ENCODE measurements at places on chromosomes 16 and 17. TPM values are rescaled to one million over a fixed set of nuclear protein-coding genes. Genes with fewer than 3 reads are reported as not detected.

- peak; percentile 75 for DNase-seq
Measured at GRCh38 chr17:33519692-33520091, 226.6 kb upstream of the ASIC2 start.

DNA sequence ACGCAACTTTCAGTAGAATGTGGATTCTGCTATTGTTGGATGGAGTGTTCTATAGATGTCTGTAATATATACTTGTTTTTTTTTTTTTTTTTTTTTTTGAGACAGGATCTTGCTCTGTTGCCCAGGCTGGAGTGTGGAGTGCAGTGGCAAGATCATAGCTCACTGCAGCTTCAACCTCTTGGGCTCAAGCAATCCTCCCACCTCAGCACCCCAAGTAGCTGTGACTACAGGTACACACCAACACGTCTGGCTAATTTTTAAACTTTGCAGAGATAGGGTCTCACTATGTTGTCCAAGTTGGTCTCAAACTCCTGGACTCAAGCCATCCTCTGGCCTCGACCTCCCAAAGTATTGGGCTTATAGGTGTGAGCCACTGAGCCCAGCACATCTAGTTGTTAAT lies 27.2 kb upstream of the CCL22 start:
- DNase-seq, result no peak

DNA sequence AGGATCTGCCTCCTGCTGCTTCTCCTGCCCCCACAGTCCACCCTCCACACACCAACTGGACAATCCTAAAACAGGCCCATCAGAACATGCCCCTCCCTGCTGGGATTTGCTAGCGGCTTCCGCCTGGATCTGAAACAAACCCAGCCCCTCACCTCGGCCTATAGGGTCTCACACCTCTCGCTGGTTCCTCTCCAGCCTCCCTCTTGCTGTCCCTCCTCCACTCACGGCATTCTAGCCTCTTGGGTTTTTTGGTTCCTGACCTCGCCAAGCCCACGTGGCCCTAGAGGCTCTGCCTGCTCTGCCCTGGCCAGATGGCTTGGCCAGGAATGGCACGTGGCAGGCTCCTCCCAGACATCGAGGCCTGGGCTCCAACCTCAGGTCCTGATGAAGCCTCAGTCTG lies 15.7 kb upstream of the MTSS2 start:
- DNase-seq, result no peak

DNA sequence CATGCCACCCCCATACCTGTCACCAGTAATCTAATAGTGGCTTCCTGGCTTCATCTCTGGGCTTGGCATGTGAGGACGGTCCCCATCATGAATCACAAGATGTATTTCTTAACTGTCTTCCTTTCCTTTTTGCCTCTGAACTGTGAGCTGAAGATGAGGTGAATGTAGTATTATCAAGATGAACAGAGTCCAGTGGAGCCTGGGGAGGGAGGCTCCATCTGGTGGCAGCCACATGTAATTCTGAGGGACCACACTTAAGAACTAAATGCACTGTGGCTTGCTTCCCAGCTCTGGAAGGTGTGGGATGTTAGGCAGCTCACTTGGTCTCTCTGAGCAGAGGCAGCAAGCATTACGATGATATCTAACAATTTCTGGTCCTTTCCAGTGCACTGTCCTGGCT lies 354.9 kb upstream of the ASIC2 start:
- peak; percentile 11 for DNase-seq

- DNase-seq, result no peak
Measured at GRCh38 chr17:80986816-80987475, 4.7 kb upstream of the CHMP6 start.

DNA sequence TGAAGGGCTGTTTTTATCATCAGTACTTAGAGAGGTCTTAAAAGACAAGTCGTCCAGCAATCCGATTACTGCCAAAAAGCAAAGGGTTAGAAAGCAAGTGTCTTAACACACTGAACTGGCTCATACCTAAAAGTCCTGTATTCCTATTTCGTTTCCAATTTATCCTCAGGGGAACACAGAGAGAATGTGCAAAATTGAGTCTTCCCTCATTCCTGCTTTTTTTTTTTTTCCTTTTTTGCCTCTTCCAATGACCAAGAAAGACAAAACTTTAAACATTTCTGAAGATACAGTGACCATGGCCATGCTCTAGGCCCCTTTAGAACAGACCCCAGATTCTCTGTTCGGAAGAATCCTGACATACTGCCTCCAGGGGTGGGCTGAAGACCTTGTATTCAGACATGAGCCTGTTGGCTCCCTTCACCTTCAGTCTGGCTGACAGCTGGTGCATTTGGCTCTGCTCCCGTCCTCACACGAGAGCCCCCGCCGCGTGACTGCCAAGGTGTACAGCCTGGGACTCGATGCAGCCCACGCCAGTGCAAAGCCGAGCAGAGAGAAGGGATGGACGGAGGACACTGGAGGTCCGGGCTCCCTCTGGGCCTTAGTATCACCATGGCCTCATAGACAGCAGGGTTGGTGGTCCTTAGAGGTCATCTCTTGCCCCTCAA lies 47.0 kb downstream of the COTL1 start:
- no peak for DNase-seq

DNA sequence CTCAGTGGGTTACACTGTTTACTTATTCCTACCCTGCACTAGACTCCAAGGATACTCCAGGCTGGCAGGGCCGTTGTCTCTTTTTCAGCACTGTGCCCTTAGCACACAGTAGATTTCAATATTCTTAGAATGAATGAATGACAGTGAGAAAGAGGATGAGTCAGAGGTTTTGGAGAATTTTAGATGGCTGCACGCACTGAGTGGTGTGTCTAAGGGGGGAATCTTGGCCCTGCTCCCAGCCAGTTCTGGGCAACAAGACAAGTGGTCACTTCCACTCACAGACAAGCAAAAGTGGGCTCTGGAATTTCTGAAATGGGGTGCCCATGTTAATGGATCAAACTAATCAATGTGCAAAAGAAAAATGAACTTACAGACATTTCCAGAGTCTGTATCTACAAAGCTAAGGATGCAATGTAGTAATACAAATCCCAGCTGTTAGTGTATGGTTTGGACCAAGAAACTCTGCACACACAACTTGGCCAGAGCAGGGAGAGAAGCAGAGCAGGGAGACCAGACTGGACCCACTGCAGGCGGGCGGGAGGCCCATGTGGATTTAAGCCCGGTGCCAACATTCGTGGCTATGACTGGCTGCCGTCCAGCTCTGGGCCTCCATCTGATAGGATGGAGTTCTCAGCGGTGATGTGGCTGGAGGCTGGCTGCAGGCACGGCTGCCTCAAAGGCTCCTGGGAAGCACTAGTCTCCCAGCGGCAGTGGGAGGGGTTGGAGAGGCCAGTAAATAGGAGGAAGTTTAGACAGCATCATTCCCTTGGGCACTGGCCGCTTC lies 95.6 kb upstream of the CDYL2 start:
- no peak for DNase-seq

DNA sequence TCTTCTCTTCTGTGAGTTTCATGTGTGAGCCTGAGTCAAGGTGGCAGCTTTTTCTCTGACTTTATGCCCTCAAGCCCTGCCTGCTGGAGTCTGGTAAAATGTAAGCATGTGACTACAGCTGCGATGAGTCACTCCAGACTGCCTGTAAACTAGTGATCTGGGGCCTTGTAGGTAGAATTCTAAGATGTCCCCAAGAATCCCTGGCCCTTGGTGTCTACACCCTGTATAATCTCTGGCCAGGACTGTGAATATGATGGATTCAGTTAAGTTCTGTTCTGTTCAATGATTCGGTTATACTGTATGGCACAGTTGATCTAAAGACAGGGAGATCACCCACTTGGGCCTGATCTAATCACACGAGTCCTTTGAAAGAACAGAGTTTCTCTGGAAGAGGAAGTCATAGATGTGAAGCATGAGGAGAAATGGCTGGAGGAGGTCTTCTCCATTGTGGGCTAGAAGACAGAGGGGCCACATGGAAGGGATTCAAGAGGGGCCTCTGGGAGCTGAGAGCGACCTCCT lies 29.8 kb downstream of the PRSS54 start:
- peak; percentile 95 for DNase-seq

DNA sequence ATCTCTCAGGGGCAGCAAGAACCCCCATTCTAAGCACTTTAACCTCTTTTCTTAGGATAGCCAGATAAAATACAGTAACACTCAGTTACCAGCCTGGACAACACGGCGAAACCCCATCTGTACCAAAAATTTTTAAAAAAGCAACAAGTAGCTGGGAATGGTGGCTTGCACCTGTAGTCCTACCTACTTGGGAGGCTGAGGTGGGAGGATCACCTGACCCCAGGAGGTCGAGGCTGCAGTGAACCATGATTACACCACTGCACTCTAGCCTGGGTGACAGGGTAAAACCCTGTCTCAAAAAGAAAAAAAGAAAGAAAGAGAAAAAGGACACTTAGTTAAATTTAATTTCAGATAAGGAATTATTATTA lies 28.6 kb upstream of the UBE2G1 start:
- no peak for DNase-seq

DNA sequence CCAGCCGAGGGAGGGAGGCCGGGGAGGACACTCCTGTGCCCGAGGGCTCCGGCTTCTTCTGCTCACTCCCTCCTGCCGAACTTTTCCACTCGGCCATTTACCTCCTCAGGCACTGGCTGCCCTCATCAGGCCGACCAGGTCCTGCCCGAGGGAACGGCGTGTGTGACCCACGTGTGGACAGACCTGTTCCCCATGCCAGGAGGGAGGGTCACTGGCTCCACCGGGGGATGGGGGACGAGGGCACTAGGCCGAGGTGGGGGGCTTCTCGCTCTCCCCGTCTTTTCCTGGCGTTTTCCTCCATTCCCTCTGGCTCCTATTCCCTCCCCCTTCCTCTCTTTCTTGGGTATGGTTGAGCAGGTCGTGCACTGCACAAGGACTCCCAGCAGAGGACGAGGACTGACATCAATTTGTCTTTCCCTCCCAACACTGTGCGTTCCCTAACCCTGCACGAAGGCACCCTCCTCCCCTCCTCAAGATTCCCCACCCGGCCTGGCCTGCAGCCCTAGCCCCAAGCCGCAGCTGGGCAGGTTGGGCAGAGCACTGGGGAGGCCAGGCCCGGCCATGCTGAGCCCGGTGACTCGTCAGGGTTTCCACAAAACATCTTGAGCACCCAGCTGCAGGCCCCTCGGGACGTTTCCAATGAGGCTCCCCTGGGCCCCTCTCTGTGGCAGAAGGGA lies 3.2 kb upstream of the IL17C start:
- DNase-seq, result peak; percentile 18

- no peak for DNase-seq
Measured at GRCh38 chr16:78473031-78473699, 373.7 kb downstream of the WWOX start.

DNA sequence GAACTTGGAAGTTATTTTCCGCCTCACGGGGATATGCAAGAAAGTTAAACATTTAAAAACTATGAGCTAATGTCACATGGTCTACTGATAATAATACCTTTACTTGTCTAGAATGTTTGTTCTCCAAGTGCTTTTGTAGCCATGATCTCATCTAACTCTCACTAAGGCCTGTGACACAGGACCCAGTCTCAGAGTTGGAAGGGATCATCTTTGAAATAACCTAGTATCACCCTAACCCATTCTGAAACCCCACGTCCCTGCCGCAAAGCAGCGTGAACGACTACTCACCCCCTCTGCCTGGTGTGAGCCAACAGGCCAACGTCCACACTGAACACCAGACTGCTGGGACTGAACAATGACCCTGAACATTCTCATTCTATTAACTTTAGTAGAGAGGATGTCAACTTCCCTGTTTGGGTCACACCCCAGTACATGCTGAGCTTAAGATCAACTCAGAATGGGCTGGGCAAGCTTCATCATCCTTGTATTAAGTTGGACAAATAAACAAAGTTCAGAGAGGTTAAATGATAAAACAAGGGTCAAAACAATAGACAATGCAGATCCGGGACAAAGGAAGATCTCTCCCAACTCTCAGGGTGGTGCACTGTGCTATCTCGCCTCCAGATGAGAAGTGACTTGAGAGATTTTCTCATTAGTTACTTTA lies 54.8 kb upstream of the BCAR1 start:
- peak; percentile 84 for DNase-seq

DNA sequence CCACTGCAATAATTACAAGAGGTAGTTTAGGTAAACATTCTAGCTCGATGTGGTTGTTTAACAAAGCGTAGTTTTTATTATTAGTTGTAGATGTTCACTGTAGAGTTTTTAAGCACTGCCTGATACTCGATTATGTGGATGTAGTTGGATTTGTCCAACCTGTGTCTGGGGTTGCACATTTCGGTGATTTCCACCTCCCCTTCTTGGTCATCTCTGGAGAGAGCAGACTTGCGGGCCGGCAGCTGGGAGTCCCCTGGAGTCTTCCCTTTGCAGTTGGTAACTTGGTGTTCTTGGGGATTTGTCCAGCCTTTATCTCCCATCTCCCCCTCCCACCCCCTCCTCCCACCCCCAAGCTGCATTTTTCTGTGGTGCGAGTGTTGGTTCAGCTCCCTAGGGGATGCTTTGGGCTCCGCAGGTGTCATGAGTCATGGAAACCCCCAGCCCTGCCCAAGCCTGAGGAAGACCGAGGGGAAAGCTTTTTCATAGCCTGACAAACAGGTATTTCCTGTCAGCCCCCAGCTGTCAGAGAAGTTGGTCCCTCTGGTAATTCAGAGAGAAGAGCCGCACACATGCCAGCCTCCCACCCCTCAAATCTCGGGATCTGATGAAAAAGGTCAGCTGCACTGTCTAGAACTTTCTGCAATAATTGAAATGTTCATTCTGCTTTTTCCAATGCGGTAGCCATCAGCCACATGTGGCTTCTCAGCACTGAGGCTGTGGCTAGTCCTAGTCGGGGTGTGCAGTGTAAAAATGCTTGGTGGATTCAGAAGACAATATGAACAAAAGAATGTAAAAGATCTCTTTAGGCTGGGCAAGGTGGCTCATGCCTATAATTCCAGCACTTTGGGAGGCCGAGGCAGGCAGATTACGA lies 50.3 kb downstream of the KSR1 start:
- no peak for DNase-seq

GRCh38 chr16:50263940-50264929 lies 2.1 kb upstream of the ADCY7 start:
- peak; percentile 38 for DNase-seq

DNA sequence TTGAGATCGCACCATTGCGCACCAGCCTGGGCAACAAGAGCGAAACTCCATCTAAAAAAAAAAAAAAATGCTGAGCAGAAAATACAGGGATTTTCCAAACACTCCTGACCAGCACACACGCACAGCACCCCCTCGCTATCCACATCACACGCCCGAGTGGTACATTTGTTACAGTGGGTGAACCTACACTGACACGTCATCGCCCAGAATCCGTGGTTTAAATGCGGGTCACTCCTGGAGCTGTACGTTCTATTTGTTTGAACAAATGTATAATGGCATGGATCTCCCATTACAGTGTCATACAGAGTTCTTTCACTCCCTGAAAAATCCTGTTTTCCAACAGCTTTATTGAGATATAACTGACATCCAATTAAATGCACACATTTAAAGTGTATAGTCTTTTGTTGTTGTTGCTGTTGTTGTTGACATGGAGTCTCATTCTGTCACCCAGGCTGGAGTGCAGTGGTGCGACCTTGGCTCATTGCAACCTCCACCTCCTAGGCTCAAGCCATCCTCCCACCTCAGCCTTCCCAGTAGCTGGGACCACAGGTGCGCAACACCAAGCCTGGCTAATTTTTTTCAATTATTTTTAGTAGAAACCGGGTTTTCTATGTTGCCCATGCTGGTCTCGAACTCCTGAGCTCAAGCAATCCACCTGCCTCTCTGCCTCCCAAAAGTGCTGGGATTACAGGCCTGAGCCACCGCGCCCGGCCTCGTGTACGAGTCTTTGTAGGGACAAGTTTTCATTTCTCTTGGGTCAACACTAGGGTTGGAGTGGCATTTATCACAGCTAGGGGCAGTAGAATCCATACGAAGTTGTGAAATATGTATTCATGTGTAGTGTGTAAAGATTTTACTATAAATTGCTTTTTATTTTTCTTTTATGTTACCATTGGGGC lies 4.4 kb upstream of the CARHSP1 start:
- no peak for DNase-seq

JMJD8 gene
- total RNA-seq, result 52.3 TPM

CACNG4 gene
- not detected for total RNA-seq

YBX2 gene
- total RNA-seq, result 0.45 TPM

PTX4 gene
- not detected for total RNA-seq

HCRT gene
- total RNA-seq, result not detected
